ENCODE measurements at places on chromosomes 7 and 10.

GRCh38 chr7:32803406-32804141, 88.0 kb downstream of the KBTBD2 start:
- no peak overlapping the region for H3K27ac ChIP-seq
- no peaks in the 10 kb centered on the region for H3K4me1 ChIP-seq
- no peak overlapping the region for H3K4me3 ChIP-seq
- H3K36me3 ChIP-seq: peaks cover 5% of the 10 kb centered on the region

DNA sequence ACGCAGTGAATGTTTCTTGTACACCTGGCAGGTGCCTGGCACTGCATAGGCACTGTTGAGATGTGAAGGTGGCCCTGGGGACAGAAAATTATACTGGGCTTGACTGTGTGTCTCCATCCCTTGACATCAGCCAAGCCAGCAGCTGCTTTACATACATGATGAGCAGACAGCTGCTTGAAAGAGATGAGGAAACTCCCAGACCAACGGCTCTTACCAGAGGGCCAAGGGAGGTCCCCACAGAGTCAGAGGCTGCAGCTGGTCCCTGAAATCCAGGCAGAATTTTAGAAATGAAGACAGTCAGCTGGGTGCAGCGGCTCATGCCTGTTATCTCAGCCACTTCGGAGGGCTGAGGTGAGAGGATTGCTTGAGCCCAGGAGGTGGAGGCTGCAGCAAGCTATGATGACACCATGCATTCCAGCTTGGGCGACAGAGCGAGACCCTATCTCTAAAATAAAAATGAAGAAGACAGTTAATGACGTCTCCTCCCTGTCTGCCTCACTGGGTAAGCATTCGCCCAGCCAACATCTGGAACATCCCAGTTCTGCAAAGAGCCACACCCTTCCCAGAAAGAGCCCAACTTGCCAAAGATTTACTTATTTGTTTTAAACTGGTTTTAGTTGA, 17.6 kb downstream of the LIMK1 start:
- no peak for DNase-seq
- H3K4me3 ChIP-seq: no peak overlapping the region
- H3K36me3 ChIP-seq: peaks cover 20% of the 10 kb centered on the region
- H3K27me3 ChIP-seq: no peaks in the 10 kb centered on the region

DNA sequence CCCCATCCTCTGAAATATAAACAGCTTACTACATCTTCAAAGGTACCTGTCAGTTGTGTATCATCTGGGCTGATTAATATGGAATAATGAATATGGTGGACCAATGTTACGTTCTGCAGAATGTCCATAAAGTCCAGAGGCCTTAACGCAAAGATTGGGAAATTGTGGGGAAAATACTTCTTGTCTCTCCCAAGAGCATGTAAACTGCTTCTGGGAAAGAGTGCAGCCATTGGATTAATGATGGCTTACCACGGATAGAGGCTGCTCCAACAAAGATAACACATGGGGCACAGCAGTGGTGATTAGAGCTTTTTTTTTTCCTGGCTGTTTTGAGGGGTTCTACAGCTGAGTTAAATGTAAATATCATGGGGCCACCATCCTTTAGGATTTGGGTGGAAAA, 340.4 kb upstream of the AKR1E2 start:
- no peak overlapping the region for H3K4me3 ChIP-seq
- no peak overlapping the region for H3K27ac ChIP-seq
- no peaks in the 10 kb centered on the region for H3K4me1 ChIP-seq
- peaks cover 3% of the 10 kb centered on the region for H3K27me3 ChIP-seq
- no peak for DNase-seq
- no peaks in the 10 kb centered on the region for H3K36me3 ChIP-seq

GRCh38 chr7:21293771-21294170, 134.1 kb upstream of the SP4 start:
- H3K27me3 ChIP-seq: no peaks in the 10 kb centered on the region
- no peaks in the 10 kb centered on the region for H3K4me1 ChIP-seq
- H3K36me3 ChIP-seq: peaks cover 3% of the 10 kb centered on the region
- no peak overlapping the region for H3K27ac ChIP-seq

GRCh38 chr10:99964791-99965190, 45.0 kb downstream of the DNMBP start:
- no peak overlapping the region for H3K27ac ChIP-seq
- H3K4me1 ChIP-seq: peaks cover 11% of the 10 kb centered on the region
- DNase-seq: no peak
- H3K27me3 ChIP-seq: no peaks in the 10 kb centered on the region
- H3K4me3 ChIP-seq: no peak overlapping the region
- peaks cover 1% of the 10 kb centered on the region for H3K36me3 ChIP-seq

GRCh38 chr10:60237977-60238758, 151.5 kb downstream of the ANK3 start:
- H3K4me3 ChIP-seq: peak overlapping the region; percentile 51
- H3K36me3 ChIP-seq: no peaks in the 10 kb centered on the region
- H3K4me1 ChIP-seq: peaks cover 29% of the 10 kb centered on the region
- DNase-seq: no peak
- H3K27me3 ChIP-seq: no peaks in the 10 kb centered on the region

- H3K27ac ChIP-seq: peak overlapping the region; percentile 58
- H3K36me3 ChIP-seq: no peaks in the 10 kb centered on the region
- H3K4me1 ChIP-seq: peaks cover 39% of the 10 kb centered on the region
- peaks cover 5% of the 10 kb centered on the region for H3K27me3 ChIP-seq
Measured at GRCh38 chr7:100604976-100605911, 3.1 kb downstream of the PCOLCE start.

GRCh38 chr10:95260397-95260881, 30.4 kb downstream of the PDLIM1 start:
- peaks cover 10% of the 10 kb centered on the region for H3K36me3 ChIP-seq
- H3K4me1 ChIP-seq: peaks cover 3% of the 10 kb centered on the region
- H3K27ac ChIP-seq: no peak overlapping the region
- peaks cover 5% of the 10 kb centered on the region for H3K27me3 ChIP-seq

GRCh38 chr7:155851892-155852291, 39.6 kb upstream of the SHH start:
- no peaks in the 10 kb centered on the region for H3K4me1 ChIP-seq
- H3K27me3 ChIP-seq: no peaks in the 10 kb centered on the region
- no peak overlapping the region for H3K27ac ChIP-seq
- no peak for DNase-seq
- H3K4me3 ChIP-seq: no peak overlapping the region

- no peak overlapping the region for H3K4me3 ChIP-seq
- no peak for DNase-seq
- no peak overlapping the region for H3K27ac ChIP-seq
Measured at GRCh38 chr10:131738396-131738735, 162.4 kb upstream of the PPP2R2D start.

- no peaks in the 10 kb centered on the region for H3K36me3 ChIP-seq
- no peaks in the 10 kb centered on the region for H3K4me1 ChIP-seq
- H3K27me3 ChIP-seq: peaks cover 2% of the 10 kb centered on the region
- H3K4me3 ChIP-seq: no peak overlapping the region
Measured at GRCh38 chr7:131655447-131655846, 99.0 kb upstream of the PODXL start.

DNA sequence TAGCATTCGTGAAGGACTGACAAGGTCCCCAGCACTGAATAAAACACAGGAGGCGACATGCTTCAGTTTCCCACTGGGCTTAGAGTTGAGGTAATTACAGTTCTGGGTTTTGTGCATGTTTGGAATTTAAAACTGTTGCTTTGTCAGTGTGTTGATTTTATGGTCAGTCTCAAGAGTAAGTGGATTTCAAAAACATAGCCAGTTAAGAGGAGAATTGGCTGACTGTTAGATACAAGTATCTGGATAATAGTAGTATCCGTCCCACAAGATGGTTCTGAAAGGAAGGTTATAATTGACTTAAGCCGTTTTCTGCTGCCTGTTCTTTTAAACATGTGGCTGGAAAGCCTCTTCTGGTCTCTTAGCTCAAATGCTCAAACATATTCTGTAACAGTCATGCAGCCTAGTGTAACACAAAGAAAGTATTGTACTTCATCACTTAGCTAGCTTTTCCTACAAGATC, 170.9 kb downstream of the POLR1F start:
- DNase-seq: no peak

DNA sequence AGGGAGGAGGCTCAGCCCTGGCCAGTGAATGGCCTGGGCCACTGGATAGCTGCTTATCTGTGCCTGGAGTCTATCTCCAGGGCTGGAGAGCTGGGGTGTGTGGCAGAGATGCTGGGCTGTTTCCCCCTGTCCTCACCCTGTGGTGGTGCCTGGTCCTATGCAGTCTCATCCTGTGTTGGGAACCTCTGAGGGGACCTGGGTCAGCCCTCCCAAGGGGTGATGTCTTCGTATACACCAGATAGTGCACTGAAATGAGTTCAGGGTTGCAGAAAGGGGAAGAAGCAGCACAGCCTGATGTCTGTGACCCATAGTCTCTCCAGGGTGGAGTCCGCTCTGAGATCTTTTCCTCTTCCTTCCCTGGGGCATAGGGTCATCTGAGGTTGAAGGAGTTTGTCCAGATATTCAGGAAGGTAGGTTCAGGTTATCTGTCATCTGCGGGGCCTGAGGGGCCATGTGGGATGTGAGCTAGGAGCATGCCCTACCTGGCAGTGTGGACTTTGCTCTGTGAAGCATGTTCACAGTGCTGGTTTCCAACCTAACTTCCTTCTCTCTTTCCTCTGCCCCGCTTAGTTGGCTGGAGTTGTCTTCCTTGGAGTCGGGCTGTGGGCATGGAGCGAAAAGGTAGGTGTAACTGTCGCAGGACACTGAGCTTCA, 33.4 kb upstream of the SH2D4B start:
- H3K4me3 ChIP-seq: no peak overlapping the region
- peaks cover 67% of the 10 kb centered on the region for H3K4me1 ChIP-seq
- peaks cover 57% of the 10 kb centered on the region for H3K36me3 ChIP-seq
- H3K27ac ChIP-seq: peak overlapping the region; percentile 74

DNA sequence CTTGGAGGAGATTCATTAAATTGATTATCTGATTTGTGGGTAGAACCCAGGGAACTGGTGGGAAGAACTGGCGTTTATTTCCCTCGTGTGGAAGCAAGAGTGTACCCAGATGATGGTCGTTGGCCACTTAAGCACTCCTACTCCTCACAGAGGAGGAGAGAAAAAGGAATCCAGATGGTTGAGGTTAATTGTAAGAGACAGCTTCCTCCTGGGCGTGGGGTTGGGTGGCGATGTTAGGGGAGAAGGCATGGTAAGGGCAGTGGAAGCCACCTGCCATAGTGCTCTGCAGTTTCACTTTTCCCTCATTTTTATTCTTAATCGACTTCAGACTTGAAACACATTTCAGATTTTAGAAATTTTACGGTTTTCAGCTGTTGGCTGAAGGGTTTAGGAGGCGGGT, 104.1 kb downstream of the DOCK1 start:
- DNase-seq: no peak
- no peaks in the 10 kb centered on the region for H3K36me3 ChIP-seq
- H3K27ac ChIP-seq: no peak overlapping the region
- no peaks in the 10 kb centered on the region for H3K4me1 ChIP-seq

DNA sequence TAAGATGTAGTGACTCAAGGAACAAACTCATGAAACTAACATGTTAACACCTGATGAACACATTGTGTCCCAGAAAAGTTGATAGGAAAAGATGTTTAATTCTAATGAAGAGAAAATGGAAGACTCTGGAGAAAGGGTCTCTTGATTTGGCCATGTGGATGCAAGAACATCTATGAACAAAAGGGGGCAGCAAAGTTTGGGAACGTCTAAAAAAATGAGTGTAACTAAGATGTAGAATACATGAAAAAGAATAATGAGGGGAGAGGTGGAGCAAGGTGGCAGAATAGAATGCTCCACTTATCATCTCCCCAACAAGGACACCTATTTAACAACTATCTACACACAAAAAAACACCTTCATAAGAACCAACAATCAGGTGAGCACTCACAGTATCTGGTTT, 805.1 kb downstream of the TNS3 start:
- no peaks in the 10 kb centered on the region for H3K36me3 ChIP-seq
- H3K4me3 ChIP-seq: no peak overlapping the region
- no peak overlapping the region for H3K27ac ChIP-seq
- no peaks in the 10 kb centered on the region for H3K4me1 ChIP-seq
- H3K27me3 ChIP-seq: no peaks in the 10 kb centered on the region
- no peak for DNase-seq

DNA sequence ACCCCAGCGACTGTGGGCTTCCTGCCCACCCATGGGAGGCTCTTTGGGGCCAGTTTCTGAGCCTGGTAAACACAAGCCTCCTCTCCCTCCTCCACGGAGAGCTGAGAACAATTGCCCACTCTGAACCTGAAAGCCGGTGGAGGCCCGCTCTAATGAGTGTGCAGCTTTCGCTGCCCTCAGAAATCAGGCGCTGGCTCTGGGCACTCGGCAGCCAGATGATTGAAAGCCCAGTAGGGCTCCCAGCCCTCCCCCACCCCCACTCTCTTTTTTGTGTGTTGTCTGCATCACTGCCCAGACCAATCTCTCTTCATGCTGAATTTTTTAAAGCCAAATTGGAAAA, 438.9 kb downstream of the RPS24 start:
- no peaks in the 10 kb centered on the region for H3K4me1 ChIP-seq
- no peak overlapping the region for H3K27ac ChIP-seq
- H3K36me3 ChIP-seq: no peaks in the 10 kb centered on the region
- no peak overlapping the region for H3K4me3 ChIP-seq
- DNase-seq: no peak

DNA sequence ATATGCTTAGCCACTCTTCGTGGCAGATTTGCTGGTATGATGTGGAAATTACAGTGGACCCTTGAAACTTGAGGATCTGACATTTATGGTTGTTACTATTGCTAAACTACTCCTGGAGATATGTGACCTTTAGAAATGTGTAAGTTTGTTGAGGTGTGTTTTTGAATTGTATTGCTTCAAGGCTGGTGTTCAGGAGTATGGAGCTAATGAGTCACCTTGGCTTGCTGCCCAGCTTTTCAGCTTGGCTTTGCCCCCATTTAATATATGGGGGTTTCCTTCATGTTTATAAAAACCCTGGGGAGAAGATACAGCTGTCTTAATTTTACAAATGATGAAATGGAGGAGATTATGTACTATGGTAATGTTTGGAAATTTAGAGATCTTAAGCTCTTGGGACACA, 11.6 kb downstream of the HBP1 start:
- peaks cover 5% of the 10 kb centered on the region for H3K4me1 ChIP-seq
- H3K4me3 ChIP-seq: no peak overlapping the region
- no peak for DNase-seq
- peaks cover 22% of the 10 kb centered on the region for H3K36me3 ChIP-seq
- no peak overlapping the region for H3K27ac ChIP-seq
- H3K27me3 ChIP-seq: no peaks in the 10 kb centered on the region

- no peaks in the 10 kb centered on the region for H3K36me3 ChIP-seq
- no peak overlapping the region for H3K27ac ChIP-seq
- no peak for DNase-seq
- H3K4me3 ChIP-seq: no peak overlapping the region
Measured at GRCh38 chr10:111130471-111130870, 53.6 kb downstream of the ADRA2A start.

- no peak overlapping the region for H3K27ac ChIP-seq
- no peak for DNase-seq
- H3K27me3 ChIP-seq: no peaks in the 10 kb centered on the region
- no peak overlapping the region for H3K4me3 ChIP-seq
- H3K4me1 ChIP-seq: no peaks in the 10 kb centered on the region
Measured at GRCh38 chr7:48398191-48398590, 226.9 kb downstream of the ABCA13 start.

All from activated CD4-positive, alpha-beta memory T cell treated with anti-CD3 and anti-CD28 coated beads, Interleukin-2, amount 10 ng/mL, durations not matched to agents 7 days and 5 days (primary cell).